ENCODE measurements at places on chromosomes 1 and 21.
A peak's percentile ranks its signal among the peaks of the same experiment; 100 is the strongest.

DNA sequence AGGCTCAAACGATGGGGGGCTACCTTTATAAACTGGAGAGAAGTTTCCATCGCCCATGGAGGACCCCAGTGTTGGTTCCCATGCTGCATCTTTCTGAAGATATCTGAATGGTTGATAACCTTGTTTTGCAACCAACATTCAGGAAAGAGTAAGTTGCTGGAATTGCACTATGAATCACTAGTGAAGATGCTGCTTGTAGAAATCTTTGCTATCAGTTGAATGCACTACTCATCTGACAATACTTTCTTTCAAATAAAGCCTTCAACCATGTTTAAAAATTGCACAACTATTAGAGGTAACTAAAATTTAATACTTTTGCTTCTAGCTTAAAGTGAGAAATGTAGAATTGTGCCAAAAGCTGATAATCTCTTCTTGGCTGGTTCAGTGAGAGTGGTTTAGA lies 86.8 kb upstream of the HIVEP3 start:
- DNase-seq: no peak

- no peak for DNase-seq
Observed at GRCh38 chr1:14788080-14788479, 189.6 kb downstream of the KAZN start.

- no peak for DNase-seq
Observed at GRCh38 chr1:171643156-171643555, 9.3 kb downstream of the MYOC start.

- peak; percentile 36 for DNase-seq
Observed at GRCh38 chr1:162878000-162878596, 17.1 kb upstream of the CCDC190 start.

- DNase-seq: no peak
Observed at GRCh38 chr21:45460611-45461368, 55.8 kb downstream of the COL18A1 start.

- no peak for DNase-seq
Observed at GRCh38 chr21:45859762-45860357, 121.7 kb upstream of the COL6A1 start.

DNA sequence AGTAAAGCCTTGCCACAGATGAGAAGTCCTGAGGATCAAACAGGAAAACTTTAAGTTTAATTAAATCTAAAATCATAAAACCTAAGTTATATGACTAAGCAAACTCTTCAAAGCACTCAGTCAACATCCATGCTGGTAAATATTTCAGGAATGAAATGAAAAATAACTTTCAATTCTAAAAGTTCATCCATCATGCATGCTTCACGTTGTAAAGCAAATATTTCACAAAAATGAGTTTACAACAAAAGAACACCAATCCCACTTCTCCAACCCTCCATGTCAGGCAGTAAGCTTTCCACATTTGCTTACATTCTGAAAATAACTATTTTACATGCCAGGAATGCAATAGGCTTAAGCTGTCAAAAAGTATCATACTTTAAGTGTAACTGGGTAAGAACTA lies 16.8 kb downstream of the APP start:
- no peak for DNase-seq

DNA sequence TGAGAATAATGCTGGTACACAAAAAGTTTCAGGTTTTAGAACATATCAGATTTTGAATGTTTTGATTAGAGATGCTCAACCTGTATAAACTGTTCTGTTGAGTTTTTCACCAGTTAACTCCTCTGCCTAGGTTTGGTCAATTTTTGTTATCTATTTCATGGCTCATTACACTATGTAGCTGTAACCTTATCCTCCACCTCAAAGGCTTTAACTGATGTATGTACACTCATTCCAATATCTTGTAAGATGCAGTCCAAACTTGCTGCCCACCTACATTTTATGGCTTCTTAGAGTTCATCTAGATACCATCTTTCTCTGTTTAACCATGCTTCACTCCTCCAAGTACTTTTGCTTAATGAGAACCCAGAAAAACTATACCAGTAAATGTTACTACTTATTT lies 107.8 kb downstream of the EIF4G3 start:
- no peak for DNase-seq

- DNase-seq: no peak
Observed at GRCh38 chr1:167693425-167694045, 28.2 kb upstream of the MPZL1 start.

DNA sequence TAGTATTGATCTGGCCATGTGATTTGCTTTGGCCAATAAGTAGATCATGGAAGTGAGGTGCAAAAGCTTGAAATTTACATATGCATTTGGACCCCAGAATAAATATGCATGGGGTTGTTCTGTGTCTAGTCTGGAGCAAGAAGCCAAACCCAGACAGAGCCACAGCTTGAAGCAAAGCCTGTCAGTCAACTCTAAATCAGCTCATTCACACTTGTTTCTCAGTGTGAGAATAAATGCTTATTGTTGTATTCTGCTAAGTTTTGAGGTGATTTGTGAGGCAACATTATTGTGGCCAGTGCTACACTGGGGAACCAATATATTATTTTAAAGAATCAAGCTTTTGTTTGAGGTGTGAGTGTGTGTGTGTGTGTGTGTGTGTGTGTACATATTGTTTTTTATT lies 12.2 kb upstream of the PGLYRP3 start:
- no peak for DNase-seq

DNA sequence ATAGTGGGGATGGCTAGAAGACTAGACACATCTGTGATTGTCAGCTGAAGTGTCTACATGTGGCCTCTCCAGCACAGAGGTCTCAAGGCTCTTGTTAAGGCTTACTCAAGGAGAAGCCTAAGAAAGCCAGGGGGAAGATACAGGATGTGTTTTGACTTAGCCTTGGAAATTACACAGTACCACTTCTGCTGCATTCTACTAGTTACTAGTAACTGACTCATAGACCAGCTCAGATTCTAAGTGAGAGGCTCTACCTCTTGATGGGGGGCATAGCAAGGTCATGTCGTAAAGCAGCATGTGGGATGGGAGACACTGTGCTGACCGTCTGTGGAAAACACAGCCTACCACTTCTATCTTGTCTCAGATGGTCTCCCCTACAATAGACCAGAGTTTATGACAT lies 99.5 kb downstream of the UBE2U start:
- no peak for DNase-seq

DNA sequence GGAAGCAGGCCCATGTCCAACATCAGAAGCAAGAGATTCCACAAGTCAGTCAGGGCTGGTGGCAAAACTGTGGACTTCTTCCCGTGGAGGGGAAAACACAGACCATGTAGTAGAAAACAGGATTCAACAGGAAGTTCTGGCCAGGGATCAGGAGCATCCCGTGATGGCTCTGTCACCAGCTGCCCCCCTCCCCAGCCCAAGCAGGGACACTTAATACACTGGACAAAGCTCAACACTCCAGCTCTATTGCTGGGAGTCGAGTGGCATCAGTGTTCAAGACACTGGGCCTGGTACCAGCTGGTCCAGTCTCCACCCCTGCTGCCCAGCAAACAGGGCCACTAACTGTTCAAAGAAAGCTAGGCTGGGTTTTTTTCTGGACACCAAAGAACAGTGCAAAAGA lies 3.7 kb downstream of the SLC45A3 start:
- no peak for DNase-seq

DNA sequence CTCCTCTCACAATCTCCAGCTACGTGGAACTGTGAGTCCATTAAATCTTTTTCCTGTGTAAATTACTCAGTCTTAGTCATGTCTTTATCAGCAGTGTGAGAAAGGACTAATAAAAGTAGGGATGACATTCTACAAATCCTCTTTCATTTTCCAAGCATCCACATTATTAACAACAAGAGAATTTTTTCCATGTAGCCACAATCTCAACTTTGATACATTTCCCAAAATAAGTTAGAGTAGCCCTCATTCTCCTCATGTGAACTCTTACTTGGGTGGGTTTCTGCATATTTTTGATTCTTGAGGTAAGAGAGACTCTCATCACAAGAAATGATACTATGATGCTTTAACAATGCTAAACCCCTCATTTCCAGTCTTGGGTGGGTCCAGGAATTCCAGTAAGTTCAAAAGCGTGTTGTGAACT lies 52.8 kb downstream of the TNFSF18 start:
- no peak for DNase-seq

DNA sequence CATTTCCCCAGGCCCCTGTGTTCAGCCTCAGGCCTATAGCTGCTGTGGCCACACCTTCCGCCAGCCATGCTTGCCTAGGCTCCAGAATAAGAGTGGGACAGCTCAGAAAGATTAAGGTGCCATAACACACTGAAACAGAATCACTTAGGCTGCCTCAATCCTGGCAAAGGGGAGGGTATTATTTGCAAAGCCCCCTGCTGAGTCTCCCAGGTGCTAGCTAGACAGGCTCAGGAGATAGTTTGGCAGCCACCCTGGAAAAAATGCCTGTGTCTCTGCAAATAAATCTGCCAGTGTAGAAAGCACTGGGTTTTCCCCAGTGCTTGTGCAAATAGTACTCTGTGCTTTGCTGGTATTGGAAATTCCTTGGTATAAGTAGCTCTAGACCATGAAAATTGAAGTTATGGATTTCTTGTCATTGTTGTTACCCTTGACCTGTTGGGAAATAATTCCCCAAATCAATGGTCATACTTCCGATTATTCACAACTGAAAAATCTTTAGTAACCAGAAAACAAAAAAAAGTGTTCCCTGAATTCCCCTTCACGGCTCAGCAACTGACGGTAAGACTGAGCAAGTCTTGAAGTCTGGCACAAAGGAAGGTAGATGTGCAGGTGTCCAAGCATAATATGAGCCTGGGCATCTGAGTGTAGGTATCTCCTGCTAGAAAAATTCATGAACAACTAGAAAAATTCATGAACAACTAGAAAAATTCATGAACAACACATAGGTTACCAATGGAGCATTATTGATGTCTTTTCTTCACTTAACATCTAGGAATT lies 56.9 kb downstream of the PROX1 start:
- DNase-seq: no peak

- DNase-seq: no peak
Observed at GRCh38 chr1:226985839-226986463, 45.9 kb downstream of the COQ8A start.

GRCh38 chr1:54265126-54265525 lies 65.2 kb downstream of the MRPL37 start:
- DNase-seq: no peak

- no peak for DNase-seq
Observed at GRCh38 chr21:31351438-31351837, 7.4 kb upstream of the TIAM1 start.

GRCh38 chr1:33494929-33495328 lies 22.5 kb downstream of the ZSCAN20 start:
- no peak for DNase-seq

DNA sequence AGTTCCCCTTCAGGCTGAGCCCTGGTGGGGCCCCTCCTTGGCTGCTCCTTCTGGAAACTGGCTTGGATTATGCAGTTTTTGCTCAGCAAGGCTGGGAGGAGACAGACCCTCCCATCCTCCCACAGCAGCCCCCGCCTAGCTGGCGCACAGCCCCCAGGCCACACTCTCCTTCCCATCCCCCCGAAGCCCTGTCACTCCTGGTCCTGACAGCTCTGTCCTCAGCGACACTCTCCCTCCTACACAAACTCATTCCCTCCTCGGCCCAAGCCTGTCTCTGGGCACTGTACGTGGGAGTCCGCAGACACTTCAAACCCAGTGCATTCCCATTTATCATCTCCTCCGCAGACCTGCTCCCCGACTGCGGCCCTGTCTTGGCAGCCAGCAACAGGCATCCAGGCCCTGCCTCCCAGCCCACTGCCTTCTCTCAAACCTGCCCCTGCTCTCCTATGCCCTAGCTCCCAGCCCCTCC lies 25.0 kb upstream of the EPHB2 start:
- no peak for DNase-seq

DNA sequence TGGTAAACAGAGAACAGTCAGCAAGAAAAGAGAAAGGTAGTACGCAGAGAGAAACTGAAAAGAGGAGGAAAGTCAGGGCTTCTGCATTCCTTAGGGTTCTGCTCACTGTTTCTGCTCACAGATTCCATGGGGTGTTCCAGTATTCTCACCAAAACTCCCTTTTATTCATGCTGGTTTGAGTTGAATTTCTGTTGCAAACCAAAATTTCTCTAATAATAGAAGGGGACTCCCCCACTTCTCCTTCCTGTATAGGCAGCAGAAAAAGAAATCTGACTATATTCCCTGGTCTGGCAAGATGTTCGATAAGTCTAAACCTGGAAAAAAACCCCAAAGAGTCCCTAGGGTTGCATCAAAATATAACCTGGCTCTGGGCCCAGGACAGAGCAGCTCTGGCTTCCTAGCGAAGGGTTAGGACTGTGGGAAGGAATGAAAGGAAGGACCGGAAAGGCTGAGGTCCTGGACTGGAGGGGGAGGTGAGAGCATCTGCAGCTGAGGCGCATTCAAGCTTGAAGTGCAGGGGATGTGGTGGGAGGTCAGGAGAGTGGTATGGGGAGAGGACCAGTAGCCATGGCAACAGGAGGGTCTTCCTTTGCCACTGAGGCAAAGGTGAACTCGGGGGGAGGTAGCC lies 18.8 kb upstream of the RGS16 start:
- no peak for DNase-seq

- DNase-seq: no peak
Observed at GRCh38 chr1:236149003-236149595, 6.8 kb downstream of the GPR137B start.

GRCh38 chr1:67285780-67286488 lies 21.7 kb upstream of the IL12RB2 start:
- DNase-seq: no peak

GRCh38 chr1:173195596-173196088 lies 11.5 kb downstream of the TNFSF4 start:
- DNase-seq: peak; percentile 20

DNA sequence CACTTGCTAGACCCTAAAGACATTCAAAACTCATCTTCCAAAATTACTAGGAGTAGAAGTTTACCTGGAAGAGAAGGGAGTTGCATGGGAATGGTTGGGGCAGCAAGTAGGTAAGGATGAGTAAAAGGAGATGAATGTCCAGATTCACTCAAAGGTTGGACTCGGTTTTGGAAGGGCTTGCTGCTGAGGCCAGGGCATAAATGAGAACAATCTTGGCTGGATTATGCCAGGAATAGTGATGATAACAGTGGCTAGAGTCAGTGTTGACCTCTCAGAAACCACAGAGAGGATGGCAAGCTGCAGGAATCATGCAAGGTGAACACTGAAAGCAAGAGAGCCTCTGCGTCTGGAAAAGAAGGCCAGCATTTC lies 43.4 kb downstream of the C8A start:
- no peak for DNase-seq

GRCh38 chr1:179007233-179007632 lies 18.5 kb upstream of the FAM20B start:
- DNase-seq: no peak

- DNase-seq: no peak
Observed at GRCh38 chr1:182192215-182192614, 130.7 kb upstream of the ZNF648 start.

- DNase-seq: peak; percentile 62
Observed at GRCh38 chr1:11320153-11320936, 47.3 kb downstream of the UBIAD1 start.

DNA sequence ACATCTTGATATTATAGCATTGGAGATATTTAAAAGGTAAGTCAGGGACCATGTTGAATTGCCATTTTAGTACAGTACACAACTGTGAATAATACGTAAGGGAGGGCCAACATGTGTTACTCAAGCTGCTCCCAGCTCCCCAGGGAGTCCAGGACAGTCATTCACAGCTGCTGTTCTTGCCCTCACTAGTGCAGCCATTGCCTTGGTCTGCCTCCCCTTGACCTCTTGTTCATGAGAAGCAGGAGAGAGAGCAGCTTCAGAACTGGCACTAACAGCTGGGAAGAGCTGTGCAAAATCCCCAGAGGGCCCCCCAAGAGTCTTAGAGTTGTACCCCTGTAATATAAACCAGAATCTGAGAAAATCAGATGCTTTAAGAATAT lies 16.4 kb downstream of the TCEANC2 start:
- DNase-seq: no peak

GRCh38 chr1:184504040-184504954 lies 117.5 kb downstream of the C1orf21 start:
- no peak for DNase-seq

GRCh38 chr1:213714645-213715044 lies 273.1 kb upstream of the PROX1 start:
- no peak for DNase-seq
